Gastroesophageal sphincter (tissue), 4 donors: ENCODE measurements at places on chromosomes 12 and 14. TPM values are rescaled to one million over a fixed set of nuclear protein-coding genes. Genes with fewer than 3 reads are reported as not detected.

The PTPN21 gene
- 51.8 TPM for total RNA-seq

The RAD9B gene
- total RNA-seq: 5.1 TPM

DNA sequence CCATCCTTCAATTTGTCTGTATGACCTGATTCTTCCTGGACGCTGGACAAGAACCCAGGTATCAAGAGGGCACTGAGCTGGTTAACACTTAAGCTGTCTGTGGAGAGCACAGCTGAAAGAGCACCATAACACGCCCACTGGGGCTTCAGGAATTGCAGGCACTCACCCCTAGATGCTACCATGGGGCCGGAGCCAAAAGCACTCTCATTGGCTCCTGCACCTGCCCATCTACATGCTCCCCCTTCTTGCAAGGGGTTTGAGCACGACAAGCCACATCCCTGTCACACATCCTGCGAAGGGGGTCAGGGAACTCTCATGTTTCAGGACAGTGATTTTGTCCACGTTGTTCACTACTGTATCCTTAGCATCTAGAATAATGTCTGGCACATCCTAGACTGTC, 35.1 kb upstream of the TBC1D15 start:
- ATAC-seq: no peak

DNA sequence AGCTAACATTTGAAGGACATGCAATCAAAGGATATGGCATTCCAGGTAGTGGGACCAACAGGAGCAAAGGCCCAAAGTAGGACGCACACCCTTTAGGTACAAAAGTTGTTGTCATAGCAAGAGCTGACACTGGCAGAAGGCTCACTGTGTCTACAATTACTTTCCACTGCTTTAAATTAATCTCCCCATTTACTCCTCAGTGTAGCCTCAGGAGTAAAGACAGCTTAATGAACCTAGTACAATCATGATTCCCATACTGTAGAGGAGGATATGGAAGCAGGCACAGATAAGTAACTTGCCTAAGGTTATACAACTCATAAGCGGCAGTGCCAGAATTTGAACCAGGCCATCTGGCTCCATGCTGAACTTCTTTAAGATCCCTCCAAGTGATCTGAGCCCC, 212.9 kb upstream of the SFSWAP start:
- no peak for ATAC-seq

GRCh38 chr12:53761306-53761705, 9.5 kb upstream of the CISTR start:
- ATAC-seq: no peak

DNA sequence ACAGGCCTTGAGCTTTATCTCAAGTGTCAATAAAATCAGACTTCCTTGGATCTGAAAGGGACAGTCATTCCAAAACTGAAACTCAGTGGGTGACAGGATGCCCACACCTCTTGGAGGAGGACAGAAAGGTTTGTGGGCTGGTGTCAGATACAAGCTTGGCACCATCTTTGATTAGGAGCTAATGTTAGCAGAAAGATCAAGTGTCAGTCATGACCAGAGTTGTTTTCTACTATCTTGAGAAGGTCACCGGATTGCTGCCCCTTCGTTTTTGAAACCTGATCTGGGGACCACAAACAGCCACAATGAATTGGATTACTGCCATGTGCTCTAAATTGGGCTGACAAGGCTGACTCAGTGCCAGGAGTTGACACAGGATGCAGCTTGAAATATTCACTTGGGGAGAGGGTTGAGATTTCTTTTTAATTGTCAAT, 88.3 kb downstream of the OTOGL start:
- ATAC-seq: no peak

DNA sequence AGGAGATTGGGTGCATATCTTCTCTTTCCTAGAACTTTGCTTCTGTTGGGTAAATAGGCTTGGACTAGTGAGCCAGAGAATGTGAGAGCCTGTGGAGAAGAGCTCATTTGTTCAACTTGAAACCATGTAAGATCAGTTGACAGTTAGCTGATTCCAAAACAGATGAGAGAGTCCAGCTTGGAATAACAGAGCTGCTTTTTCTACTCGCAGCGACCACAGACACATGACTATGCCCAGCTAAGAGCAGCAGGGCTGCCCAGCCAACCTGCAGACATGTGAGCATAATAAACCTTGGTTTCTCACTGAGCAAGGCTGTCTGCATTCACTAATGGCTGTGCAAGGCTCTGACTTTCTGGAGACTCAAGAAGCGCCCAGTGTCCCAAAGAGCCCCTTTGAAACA, 209.2 kb downstream of the C12orf75 start:
- ATAC-seq: peak; percentile 16

The TUNAR gene
- not detected for total RNA-seq
